Right lung (tissue), 10 donors: ENCODE measurements at places on chromosomes 11 and 22.
A peak's percentile ranks its signal among the peaks of the same experiment; 100 is the strongest.

GRCh38 chr11:77095551-77096490, 6.8 kb upstream of the OMP start:
- DNase-seq, result no peak

- DNase-seq, result no peak
These were observed 643 bp downstream of the TIGD3 start for GRCh38 chr11:65355013-65355775.

DNA sequence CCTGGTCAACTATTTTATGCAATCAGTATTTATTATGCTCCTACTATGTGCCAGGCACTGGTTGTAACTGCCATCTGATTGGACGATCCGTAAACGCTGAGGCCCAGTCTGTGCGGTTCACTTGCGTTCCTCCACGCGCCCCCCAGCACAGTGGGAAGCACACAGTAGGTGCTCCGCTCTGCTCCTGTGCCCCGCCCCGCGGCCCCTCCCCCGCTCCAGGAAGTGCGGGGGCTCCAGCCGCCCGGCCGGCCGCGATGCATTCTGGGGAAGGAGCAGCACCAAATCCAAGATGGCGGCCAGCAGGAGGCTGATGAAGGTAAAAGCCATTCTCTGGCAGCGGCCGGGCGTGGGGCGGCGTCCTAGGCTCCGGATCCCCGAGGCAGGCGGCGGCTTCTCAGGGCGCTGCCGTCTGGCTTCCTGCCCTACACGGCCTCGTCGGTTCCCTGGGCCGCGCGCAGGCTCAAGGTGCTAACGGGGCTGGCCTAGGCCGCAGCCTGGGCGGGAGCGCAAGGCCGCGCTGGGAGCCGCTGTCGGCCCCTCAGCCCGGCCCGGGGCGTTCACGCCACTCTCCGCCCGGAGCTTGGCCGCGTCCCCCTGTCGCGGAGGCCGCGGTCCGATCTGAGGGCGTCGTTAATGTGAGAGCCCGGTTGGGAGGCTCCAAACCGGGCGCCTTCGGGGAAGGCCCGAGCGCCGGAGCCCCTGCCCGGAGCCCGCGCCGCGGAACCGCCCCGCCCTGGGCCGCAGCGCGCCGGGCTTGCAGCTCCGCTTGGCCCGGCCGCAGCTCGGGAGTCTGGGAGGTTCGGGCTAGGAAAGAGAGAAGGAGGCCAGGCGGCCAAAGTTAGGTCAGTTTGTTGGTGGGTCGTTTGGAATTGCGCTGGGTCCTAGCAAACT, at the start of gene UBE2L3:
Gene UBE2L3, plus strand, starts transcription at position 259 of the 891 bp plus-strand sequence. Its CDS starts 31 bp downstream, at position 290.
- DNase-seq, result peak; percentile 79

- no peak for DNase-seq
These were observed 6.5 kb downstream of the MAPK8IP2 start for GRCh38 chr22:50606946-50607658.

GRCh38 chr22:42247596-42247995, 22.9 kb downstream of the TCF20 start:
- no peak for DNase-seq
